ENCODE measurements at places on chromosomes 7 and 10.

DNA sequence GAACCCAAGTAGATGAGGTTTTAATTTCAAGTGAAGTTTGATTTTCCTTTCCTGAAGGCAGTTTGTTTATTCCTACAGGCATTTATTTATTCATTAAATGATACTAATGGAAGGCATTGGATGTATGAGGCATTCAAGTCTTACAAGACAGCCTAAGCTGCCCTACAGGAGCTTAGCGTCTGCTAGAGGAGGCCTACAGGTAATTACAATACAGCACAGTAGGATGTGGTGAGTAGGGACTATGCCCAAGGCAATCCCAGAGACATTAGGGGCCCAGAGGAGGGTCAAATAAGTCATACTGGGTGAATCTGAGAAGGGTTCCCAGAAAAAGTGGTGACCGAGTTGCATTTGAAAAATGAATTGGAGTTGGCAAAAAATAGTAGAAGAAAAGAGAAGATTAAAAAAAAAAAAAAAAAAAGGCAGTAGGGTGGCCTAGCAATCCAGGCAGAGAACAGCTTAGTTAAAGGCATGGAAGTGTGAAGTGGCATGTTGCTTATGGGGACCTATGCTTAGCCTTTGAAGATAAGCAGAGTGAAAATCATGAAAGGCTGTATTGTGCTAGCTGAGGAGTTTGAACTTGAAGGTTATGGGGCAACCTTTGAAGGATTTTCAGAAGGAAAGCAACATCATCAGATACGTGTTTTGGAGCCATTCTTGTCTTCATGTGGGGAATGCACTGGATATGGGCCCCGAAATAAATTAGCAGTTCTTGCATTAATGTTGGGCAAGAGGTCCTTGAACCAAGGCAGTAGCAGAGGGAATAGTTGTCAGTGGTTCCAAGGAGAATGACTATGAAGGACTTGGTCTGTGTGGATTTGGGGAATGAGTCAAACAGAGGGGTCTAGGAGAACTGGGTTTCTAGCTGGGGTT lies 65.5 kb downstream of the SNX10 start:
- no peak for DNase-seq

- DNase-seq: no peak
These were observed 233.0 kb downstream of the PTN start for GRCh38 chr7:137110535-137110934.

- no peak for DNase-seq
These were observed 137.3 kb downstream of the AGMO start for GRCh38 chr7:15424468-15424867.

DNA sequence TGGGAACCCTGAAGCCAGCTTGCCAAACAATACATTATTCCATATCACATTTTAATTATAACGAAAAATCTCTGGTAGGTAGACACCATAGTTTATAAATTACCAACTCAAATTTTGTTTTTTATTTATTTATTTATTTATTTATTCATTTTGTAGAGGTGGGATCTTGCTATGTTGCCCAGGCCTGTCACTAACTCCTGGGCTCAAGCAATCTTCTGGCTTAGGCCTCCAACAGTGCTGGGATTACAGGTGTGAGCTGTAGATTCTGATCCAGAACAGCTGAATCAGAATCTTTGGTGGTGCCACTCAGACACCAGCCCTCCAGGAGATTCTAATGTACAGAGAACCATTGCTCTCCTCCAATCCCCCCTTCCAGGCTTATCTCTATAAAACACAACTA lies 1.7 kb downstream of the PON2 start:
- DNase-seq: no peak

GRCh38 chr10:89846786-89847185 lies 145.4 kb downstream of the KIF20B start:
- DNase-seq: no peak

- DNase-seq: peak; percentile 83
These were observed 10.7 kb downstream of the AMZ1 start for GRCh38 chr7:2698581-2699288.

DNA sequence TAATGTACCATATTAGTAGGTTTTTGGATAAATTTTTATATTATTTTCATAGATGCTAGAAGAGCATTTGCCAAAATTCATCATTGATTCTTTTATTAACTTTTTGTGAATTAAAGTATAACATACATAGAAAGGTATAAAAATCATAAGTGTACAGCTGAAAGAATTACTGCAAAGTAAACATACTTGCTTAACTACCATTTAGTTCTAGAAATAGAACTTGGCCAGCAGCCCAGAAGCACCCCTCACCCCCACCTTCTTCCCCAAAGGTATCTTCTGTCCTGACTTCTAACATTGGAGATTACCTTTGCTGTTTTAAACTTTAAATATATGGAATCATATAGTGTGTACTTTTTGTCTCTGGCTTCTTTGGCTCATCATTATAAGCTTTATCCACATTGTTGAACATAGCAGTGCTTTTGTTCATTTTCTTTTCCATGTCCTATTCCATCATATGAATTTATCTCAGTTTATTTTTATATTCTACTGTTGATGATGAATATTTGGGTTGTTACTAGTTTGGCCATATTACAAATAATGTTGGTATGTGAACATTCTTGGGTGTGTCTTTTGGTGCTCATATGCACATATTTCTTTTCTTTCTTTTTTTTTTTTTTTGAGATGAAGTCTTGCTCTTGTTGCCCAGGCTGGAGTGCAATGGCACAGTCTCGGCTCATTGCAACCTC lies 142.8 kb downstream of the ADK start:
- DNase-seq: no peak

- DNase-seq: no peak
These were observed 334.3 kb upstream of the SEMA3D start for GRCh38 chr7:85521108-85521694.

DNA sequence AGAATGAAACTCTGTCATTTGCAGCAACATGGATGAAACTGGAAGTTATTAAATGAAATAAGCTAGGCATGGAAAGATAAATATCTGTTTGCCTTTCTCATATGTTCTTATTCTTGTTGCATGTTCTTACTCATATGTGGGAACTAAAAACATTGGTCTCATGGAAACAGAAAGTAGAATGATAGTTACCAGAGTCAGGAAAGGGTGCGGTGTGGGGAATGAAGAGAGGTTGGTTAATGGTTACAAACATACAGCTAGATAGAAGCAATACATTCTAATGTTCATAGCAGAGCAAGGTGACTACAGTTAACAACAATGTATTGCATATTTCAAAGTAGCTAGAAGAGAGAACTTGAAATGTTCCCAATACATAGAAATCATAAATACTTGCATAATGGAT lies 105.1 kb downstream of the FAM107B start:
- no peak for DNase-seq

DNA sequence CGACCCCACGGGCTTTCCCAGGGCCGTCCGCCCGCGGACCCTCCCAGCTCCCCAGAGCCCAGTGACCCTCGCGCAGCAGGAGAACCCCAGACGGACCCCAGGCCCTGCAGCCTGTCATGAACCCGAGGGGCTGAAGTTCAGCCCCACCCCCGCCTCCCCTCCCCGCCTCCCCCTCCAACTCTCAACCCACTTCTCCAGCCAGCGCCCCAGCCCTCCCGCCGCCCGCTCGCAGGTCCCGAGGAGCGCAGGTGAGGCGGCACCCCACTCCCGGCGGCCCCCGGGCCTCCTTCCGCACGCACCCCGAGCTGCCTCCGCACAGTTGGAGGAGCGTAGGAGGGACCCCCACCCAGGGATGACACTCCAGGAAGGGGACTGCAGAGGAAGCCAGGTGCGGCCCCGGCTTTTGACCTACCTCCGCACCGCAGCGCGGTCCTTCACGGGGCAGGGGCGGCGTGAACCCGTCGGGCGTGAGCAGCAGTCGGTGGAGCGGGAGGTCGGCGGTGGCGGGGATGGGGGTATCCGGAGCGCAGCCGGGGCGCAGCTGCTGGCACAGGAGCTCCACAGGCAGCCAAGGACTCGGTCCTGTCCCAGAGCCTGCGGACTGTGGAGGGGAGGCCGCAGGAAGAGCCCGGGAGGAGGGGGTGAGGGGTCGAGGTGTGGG lies at the start of gene TMEM176A:
TMEM176A (plus strand) TSS at position 189 of the 661 bp plus-strand sequence. CDS start 782 bp downstream, outside the sequence.
- DNase-seq: no peak

GRCh38 chr10:5293691-5294550 lies 70.8 kb upstream of the UCN3 start:
- DNase-seq: peak; percentile 91

DNA sequence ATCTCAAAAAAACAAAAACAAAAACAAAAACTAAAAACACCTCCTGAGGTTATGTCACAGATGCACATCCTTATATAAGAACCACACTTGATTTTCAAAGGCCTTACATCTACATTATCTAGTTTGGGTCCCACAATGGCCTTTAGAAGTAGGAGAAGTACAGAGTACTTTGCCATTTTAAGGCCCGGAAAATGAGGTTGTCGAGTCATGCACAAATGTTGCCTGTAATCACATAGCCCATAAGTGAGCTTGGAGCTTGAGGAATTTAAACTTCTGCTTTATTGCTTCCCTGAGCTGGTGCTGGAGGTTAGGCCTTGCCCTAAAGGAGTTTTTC lies 9.7 kb upstream of the MKRN1 start:
- no peak for DNase-seq

GRCh38 chr7:27113991-27114769 lies 11.7 kb upstream of the HOXA2 start:
- no peak for DNase-seq

DNA sequence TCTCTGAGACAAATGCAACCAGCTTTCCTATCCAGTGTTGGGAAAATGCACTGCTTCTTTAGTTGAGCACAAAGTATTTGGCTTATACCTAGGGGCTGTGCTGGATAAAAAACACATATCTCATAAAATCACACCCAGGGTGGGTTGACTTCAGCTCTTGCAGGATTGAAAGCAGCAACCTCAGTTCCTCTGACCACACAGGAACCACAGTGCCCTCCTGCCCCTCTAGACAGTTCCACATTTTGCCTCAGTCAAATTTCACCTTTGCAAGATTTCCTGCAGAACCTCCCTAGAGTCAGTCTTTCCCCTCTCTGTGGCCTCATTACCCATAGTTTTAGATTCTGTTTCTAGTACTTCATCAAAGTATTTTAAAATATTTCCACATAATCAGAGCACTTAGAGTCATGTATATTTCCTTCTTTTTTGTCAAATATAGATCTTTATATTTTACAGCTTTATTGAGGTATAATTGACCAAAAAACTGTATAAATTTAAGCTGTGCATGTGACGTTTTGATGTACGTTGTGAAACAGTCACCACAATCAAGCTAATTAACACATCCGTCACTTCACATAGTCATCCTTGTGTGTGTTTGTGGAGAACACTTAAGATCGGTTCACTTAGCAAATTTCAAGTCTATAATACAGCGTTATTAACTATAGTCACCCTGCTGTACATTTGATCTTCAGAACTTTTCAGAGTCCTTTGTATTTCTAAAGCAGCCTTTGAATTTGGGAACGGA lies 37.0 kb upstream of the EGR2 start:
- DNase-seq: no peak

DNA sequence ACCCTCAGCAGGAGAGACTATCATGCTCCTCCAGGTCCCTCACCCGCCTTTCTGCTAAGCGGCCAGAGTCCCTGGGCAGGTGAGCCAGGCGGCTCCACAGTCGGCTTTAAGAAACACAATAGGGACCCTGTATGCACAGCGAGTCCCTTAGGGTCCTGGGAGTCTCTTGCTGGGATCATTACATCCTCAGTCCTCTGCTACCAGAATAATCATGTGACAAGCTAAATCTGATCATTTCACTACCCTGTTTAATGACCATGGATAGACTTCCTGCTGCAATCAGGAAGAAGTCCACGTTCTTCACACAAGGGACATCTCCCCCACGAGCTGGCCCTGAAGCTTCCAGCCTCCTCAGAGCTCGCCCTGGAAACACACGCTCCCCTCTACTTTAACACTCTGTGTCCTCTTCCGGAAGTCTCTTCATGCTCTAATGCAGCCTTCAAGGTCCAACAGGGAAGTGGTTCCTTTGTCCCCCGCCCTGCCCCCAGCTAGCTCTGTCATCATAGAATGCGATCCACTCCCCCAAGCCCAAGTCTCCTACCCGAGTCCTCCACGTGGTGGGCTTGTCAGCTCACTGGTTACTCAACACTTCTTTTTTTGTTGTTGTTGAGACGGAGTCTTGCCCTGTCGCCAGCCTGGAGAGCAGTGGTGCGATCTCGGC lies 101.5 kb downstream of the RNF216 start:
- DNase-seq: no peak

DNA sequence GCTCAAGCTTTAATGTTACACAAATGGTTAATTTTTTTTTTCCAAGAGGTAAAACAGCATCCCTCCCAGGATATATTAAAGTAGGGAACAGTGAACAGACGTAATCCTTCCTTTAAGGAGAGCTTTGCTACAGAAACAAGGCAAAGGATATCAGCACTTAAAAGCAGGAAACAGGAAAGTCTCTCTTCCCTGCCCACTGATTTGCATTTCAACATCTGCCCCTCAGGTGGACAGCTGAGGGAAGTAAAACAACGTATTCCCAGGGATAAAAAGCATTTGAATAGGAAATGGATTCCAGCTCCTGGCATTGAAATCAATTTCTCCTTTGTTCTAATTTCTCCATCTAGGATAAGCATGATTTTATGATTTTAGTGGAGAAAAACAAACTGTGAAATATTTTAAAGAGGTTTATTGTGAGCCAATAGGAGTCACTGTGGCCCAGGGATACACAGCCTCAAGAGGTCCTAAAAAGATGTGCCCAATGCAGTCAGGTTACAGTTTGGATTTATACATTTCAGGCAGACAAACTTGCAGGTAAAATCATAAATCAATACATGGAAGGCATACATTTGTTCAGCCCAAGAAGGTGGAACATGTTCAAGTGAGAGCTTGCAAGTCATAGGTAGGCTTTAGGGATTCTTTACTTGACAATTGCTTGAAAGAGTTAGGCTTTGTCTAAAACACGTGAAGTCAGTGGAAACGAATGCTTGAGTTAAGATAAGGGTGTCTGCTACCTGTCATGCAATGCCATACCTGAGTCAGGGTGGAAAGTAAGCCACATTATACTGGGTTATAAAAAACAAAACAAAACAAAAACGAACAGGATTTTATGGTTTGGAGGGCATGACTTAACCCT lies 286.2 kb upstream of the VWC2 start:
- no peak for DNase-seq

GRCh38 chr10:131769571-131770410 lies 131.0 kb upstream of the PPP2R2D start:
- DNase-seq: peak; percentile 41

- DNase-seq: no peak
These were observed 72.8 kb downstream of the CCNY start for GRCh38 chr10:35409094-35409582.

GRCh38 chr7:119802147-119802546 lies 470.8 kb upstream of the KCND2 start:
- no peak for DNase-seq
